Progenitor cell of endocrine pancreas (in vitro differentiated cells): ENCODE measurements at places on chromosomes 12 and 14.

- no peak for DNase-seq
These were observed 126.7 kb downstream of the FBXL14 start for GRCh38 chr12:1467710-1468109.

- DNase-seq, result no peak
These were observed 18.9 kb downstream of the FAR2 start for GRCh38 chr12:29167988-29168387.

- DNase-seq, result no peak
These were observed 370.2 kb downstream of the DPF3 start for GRCh38 chr14:72523424-72524294.

DNA sequence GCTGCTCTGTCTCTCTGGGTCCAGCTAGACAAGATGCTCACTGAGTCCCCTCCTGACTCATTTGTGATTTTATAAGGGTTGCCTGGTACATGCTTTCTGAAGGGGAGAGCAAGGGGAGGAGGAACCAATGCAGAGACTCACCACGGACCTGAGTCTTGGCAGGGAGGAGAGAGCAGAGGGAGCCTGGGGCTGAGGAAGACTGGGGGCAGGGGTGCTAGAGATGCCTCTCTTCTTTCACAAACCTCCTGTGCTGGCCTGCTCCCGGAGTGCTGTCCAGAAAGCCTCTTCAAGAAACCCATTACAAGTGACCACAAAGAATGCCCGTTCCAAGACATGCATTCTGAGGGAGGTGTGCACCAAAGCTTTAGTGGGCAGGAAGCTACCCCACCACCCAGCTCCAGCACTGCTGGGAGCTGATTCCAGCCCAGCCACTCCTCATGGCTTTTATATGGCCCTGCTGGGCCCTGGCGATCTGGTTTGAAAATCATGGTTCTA lies 33.1 kb upstream of the DICER1 start:
- no peak for DNase-seq

DNA sequence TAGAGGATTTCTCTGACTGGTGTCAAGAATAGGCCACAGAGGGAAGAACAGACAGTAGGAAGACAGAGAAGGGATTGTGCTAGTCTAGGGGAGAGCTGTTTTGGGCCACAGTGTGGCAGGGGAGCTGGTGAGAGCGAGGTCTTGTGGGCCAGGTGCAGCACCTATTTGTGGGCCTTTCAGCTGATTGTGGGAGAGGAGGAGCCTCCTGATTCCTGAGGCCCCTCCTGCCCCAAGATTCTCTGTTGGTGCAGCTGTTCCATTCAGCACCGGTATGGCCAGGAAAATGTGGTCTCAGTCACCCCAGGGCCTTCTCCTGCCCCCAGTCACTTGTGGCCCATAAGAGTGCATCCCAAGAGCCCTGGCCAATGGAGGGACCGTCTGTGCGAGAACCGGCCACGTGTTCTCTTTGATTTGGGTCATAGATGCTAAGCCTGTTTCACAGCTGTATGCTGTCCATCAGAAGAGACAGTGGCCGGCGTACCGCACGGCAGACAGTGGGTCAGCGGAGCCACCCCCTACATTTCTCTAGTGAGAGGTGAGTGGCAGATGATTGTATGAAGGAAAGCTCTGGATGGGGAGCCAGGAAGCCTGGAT lies 27.7 kb downstream of the TPCN1 start:
- DNase-seq, result no peak

- DNase-seq, result no peak
These were observed 174.3 kb upstream of the KRR1 start for GRCh38 chr12:75685617-75686225.

DNA sequence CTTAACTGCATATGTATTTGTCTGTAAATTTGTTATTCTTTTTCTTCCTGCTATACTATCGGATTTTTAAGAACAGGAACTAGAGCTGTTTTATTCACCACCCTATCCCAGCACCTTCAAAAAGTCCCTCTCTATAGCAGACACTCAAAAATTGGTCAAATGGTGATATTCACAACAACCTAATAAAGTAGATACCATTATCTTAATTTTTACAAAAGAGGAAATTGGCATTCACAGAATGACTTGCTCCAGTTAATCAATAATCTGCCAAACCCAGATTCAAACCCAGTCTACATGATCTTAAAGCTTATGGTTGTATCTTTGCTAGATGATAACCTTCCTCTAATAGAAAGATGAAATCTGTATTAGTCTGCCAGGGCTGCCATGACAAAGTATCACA lies 426.6 kb downstream of the EGLN3 start:
- no peak for DNase-seq
